ENCODE measurements at places on chromosomes 7 and 10.

DNA sequence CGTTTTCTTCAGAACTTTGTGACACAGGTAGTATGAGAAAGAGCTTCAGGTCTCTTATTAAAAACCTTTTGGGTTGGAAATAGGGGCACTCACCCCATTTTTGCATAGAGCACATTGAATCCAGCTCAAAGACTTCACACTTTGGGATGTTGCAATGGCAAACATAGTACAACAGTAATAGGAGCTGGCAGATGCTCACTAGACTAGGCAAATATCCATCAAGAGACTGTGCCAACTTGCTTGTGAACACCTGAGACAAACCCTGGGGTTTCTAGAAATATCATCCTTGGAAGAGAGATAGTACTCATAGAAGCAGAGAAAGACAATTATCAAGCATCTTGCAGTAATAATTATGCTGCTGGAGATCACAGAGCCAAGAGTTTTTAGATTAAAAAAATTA lies 280.0 kb downstream of the CACNA2D1 start:
- DNase-seq, result no peak

DNA sequence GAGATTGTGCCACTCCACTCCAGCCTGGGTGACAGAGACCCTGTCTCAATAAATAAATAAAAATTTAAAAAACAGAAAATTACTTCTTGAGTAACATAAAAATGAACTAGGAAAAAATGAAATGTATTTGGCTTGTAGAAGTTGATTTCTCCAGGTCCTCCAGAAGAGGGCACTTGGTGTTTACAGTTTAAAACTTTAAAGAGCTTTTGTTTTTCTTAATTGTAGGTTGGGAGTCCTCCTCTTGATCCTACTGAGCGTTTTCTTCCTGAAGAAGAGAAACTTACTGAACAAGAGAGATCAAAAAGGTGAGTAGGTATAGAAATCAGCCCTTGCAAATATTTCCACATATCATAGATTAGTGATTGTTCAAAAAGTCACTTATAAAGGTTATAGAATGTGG lies 16.2 kb downstream of the KIFBP start:
- no peak for DNase-seq

GRCh38 chr7:154424350-154424749 lies 372.2 kb downstream of the DPP6 start:
- DNase-seq, result peak; percentile 25

DNA sequence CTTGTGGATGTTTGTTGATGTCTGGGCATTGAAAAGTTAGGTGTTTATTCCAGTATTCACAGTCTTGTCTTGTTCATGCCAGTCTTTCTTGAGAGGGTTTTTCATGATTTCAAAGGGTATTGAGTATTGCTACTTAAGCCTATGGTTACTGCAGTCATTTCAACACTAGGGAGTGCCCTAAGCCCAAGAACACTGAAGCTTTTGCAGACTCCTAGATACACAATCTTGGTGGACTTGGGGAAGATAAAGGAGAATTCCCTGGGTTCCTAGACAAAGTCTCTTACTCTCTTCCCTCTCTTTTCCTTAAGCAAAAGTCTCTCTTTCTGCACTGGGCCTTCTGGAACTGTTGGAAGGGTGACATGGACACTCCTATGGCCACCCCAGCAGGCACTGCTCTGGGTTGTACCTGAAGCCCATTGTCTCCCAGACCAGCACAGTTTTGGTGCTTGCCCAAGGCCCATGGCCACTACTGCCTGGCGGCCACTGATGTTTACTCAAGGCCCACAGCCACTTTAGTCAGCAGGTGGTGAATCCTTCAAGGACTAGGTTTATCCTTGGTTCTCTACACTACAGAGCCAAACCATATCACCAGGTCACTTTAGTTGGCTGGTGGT lies 24.9 kb downstream of the SAMD9 start:
- peak; percentile 37 for DNase-seq

GRCh38 chr10:79209831-79210230 lies 137.4 kb upstream of the PPIF start:
- DNase-seq, result no peak

DNA sequence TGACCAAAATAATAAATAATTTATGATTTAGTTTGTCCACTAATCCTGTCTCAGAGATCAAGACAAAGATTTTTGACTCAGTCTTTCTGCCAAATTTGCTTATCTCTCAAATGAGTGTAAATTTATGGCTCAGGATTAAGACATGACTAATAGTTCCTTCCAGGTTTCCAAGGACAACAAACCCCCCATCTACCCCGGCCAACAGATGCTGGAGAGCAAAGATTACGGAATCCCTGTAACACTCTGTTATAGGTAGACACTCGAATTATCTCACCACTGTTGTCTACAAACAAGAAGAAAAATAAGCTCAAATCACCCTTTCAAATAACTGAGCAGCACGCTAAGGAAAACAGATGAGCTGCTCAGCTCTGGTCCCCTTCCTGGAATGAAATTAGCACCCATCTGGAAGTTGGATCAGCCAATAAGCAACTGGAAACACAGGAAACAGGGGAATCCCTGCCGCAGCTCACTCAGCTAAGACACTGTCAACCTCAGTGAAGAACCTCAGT lies 56.8 kb upstream of the SVIL start:
- DNase-seq, result peak; percentile 73

GRCh38 chr10:74314166-74314565 lies 163.1 kb downstream of the ADK start:
- DNase-seq, result no peak

GRCh38 chr7:126163647-126164046 lies 1089.1 kb downstream of the GRM8 start:
- DNase-seq, result no peak

GRCh38 chr10:72593963-72594362 lies 31.9 kb downstream of the MICU1 start:
- no peak for DNase-seq

- DNase-seq, result no peak
Measured at GRCh38 chr7:4833691-4834600, 27.9 kb downstream of the PAPOLB start.

GRCh38 chr10:123413353-123413752 lies 252.8 kb upstream of the GPR26 start:
- no peak for DNase-seq

DNA sequence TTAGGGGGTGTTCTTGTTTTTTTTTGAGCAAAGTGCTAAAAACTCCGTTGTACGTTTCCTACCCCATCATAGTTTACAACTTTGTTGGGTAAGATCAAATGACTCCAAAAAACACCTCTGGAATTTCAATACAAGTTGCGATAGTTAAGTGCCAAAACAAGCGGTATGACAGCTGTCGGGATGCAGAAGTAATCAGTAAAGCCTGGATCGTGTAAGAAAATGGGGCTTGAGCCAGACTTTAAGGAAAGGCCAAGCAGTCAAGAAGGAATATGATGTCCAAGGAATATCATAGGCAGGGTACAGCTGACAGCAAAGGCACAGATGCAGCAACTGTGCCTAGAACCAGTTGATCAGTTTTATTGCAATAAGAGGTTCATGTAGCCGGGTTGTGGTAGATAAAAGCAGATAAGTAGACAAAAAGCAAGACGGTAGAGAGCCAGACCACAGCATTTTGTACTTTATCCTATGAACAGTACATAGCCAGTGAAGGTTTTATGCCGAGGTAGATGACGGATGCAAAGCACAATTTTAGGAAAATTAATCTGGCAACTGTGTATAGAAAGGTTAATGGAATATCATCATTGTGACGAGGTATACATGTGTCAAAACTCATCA lies 45.5 kb downstream of the UBE2H start:
- DNase-seq, result no peak

GRCh38 chr10:119769886-119770285 lies 44.0 kb downstream of the INPP5F start:
- no peak for DNase-seq

- DNase-seq, result no peak
Measured at GRCh38 chr10:50369931-50370330, 118.6 kb upstream of the ASAH2 start.

- DNase-seq, result no peak
Measured at GRCh38 chr7:51304729-51305128, 11.9 kb downstream of the COBL start.

DNA sequence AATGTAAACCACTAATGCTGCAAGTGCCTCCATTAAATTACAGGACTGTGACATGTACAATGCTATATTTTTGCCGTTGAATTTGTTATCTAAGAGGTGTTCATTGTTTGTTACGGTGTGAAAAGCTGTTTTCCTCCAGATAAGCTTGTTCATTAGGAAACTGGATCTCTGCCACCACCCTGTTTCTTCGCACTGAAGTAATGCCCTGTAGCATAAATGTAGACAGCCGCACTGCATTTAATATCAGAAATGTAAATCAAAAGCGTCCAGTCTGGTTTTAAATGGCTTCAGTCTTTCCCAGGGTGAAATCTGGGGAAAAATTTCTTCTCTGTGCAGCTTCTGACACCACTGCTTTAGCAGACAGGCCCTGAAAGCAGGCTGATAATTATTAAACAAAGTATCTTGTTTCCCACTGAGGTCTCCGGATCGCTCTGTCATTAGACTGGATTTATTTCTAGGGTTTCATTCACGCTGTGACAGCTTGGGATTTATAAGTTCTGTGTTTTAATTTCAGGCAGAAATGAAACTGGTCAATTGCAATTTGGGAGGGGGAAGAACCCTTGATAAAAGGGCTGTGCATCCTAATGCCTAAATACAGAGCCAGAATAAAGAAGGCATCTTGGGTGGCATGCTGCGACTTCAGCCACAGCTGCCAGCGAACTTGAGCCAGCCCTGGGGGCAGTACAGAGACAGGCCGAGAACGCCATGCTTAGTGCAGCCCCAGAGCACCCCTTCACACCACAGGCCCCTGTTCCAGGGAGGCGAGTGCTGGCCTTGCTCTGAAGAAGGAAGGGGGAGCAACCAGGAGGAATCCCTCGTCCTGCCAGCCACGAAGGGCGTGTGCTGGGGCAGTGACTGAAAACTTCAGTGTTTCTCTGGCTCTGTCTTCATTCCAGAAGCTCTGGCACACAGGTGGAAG lies 547.7 kb upstream of the GALNT17 start:
- DNase-seq, result no peak

DNA sequence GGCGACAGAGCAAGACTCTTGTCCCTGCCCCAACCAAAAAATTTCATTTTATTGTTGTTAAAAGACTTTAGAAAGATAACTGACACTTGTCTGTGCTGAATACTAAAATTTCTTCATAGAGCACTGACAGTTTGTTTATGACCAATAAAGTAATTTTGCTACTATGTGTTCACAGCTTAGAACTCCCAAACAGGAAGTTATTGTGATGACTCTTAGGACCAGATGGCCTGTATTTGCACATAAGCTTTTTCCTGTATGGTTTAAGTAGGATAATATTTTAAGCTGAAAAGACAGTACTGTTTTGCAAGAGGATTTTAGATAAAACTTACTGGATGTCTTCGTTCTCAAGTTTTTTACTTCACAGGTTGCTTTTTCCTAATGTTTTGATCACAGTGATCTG lies 80.7 kb downstream of the MMRN2 start:
- DNase-seq, result no peak

- no peak for DNase-seq
Measured at GRCh38 chr10:71301371-71301916, 17.6 kb upstream of the SLC29A3 start.

DNA sequence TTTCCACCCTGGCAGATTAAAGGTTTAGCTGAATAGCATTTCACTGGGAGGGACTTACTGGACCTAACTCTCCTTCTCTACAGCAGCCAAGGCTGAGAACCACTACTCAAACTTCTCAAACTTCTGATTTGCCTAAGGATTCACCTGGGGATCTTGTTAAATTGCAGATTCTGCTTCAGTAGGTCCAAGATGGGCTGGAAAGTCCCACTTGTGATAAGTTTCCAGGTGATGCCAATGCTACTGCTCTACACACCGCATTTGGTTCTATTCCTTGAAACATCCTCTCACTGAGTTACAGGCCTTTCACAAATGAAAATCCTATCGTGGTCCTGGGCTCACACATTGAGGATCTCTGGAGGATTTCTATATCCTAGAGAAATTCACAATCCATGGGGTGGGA lies 147.9 kb downstream of the CHCHD3 start:
- DNase-seq, result no peak

Data from SK-N-DZ (cell line).